ENCODE measurements at places on chromosomes 1 and 21.
A peak's percentile ranks its signal among the peaks of the same experiment; 100 is the strongest.

- no peak for DNase-seq
These were observed 72.4 kb upstream of the TMEM51 start for GRCh38 chr1:15081102-15081501.

- DNase-seq: no peak
These were observed 8.0 kb downstream of the RIIAD1 start for GRCh38 chr1:151729157-151729965.

DNA sequence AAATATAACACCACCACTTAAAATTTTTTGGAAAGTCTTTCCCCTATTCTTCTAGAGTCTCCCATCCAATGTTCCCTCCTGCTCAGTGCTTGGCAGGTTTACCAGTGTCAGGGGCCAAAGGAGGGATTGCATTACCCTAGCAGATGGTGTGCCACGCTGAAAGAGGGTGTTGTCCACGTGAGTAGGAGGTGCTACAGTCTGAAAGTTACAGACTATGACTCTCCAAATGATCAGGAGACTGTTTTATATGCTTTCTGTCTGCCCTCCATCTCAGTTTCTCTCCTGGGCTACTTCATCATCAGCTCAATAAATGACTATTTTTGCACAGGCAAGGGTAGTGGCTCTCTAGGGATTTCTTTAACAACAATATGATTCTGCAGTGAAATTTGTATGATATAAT, 31.3 kb upstream of the ANGPTL7 start:
- DNase-seq: no peak

DNA sequence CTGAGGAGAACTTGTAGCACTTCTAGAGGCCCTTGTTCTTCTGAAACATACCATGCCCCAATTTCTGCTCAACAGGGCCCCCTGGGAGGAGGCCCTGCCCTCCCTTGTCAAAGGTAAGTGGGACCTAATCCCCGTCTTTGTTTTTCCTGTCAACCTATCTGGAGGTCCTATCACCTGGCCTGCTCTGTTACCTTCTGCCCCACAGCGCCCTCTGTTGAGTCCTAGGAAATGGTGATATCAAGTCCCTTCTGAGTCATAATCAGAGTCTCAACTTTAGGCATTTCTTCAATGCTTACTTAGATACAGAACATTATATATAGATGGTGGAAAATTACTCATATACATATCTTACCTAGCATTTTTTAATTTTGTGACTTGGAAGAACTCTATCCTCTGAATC, 28.2 kb upstream of the FCRL4 start:
- DNase-seq: no peak

DNA sequence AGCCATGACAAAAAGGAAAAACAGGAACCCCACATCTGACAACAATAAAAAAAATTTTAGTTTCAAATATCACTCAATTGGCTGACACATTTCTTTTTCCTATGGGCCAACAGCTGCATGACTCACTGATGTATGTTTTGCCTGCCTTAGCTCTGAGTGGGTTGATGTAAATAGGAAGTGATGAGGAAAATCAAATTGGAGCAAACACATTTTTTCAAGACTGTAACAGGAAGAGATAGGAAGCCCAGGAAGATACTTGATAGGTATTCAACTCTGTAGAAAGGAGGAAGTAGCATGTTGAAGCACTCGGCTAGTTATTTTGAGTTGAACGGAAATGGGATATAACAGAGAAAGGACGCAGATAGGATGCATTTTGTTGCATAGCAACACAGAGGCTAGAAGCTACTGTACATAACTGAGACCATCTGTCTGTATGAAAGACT, 168.0 kb upstream of the NR5A2 start:
- peak; percentile 17 for DNase-seq

GRCh38 chr1:181128592-181129497, 40.3 kb downstream of the IER5 start:
- DNase-seq: no peak

DNA sequence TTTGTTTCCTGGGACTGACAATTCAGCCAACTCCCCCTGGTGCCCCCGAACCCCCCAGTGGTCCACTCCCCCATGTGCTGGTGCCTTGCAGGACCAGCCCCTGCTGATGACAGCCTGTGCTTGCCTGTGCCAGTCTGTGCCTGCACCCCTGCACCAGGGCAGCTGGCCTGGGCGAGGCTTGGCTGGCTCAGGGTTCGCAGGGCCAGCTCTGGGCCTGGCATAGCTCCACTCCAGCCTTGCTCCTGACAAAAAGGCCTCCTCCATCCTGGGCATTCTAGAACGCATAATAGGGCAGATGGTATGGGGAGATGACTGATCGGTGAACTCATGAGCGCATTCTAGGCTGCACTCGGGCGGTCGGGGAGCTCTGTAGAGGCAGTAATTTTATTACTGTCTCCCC, 5.4 kb downstream of the CNTN2 start:
- no peak for DNase-seq

DNA sequence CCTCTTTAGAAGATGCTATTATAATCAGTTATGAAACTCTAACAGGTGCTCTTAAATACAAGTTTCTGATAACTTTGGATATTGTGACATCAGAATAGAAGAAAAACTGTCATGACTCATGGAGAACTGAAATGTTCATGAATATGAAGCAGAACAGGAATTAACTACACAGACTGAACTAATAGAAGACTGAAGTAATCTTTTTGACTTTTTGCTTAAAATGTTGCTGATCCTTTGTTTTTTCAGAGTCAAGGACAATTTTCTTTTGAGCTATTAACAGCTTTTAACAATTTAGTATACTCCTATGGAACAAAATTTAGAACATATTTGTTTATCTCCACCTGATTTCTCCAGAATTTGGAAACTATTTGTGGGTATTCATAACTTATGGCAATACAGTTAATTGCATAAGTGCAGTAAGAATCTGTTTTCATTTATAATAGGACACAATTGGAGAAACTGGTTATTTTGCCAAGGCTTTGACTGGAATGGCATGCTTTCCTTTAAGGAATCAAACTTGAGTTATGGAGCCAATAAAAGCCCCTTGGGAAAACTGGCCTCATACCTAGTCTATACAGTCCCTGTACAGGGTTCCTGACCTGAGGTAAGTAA, 18.7 kb upstream of the PLA2G5 start:
- no peak for DNase-seq

GRCh38 chr21:31041295-31042079, 3.2 kb upstream of the KRTAP19-8 start:
- no peak for DNase-seq

- DNase-seq: no peak
These were observed 554 bp downstream of the ZNF281 start for GRCh38 chr1:200409203-200409760.

DNA sequence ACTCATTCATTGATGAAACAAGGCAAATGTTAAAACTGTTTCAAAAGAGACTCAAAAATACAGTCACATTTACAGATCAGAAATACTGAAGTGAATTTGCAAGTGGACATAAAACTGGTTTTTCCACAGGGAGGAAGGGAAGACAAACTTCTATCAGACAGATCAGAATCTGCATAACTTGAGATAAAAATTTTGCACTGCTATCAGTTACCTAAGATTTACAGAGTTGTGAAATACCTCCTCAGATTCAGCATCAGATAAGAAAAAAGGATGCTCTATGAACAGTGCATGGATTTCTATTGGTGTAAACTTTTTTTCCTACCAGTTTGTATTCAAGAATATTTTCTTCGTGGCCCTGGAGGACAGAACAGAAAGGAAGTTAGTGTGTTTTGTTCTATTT, 575.4 kb downstream of the RWDD3 start:
- DNase-seq: no peak

GRCh38 chr1:77407738-77408375, 126.0 kb downstream of the AK5 start:
- no peak for DNase-seq

DNA sequence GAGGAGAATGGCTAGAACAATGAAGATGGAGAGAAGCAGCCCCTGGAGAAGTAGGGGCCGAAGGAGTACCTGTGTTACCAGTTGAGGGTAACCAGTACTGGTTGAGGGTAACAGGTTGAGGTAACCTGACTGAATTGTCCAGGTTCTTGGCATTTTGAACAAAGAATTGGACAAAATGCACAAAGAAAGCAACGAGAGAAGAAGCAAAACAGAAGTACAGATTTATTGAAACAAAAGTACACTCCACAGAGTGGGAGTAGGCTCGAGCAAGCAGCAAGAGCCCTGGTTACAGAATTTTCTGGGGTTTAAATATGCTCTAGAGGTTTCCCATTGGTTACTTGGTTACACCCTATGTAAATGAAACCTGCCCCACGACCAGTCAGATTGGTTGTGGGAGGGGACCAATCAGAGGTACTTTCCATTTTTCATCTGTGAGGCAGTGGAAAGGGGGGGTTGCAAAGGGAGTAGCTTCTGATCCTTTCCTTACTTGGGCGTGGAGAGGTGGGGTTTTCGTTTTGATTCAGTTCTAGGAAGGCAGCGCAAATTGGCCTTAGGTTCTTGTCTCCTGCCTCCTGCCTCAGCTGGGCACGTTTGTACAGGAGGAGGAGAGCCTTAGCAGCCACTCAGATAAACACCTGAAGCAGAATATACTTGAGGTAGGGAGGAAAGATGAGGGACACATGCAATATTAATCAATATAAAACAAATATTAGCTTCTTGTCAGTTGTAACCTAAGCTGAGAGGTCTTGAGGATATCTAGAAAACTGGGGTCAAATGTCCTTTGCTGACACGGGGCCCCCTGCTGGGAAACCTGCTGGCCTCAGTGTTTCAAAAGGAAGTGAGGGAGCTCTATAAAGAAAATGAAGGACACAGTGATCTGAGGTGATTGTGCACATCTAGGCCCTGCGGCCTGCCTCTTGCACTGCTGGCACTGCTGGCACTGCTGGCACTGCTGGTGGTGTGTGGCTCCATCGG, 14.3 kb upstream of the LSM10 start:
- no peak for DNase-seq

- no peak for DNase-seq
These were observed 162.6 kb downstream of the TSEN15 start for GRCh38 chr1:184214128-184214527.

- no peak for DNase-seq
These were observed 2.1 kb downstream of the BACH1 start for GRCh38 chr21:29300807-29301138.

Data from HS-27A (cell line).